ENCODE measurements at places on chromosomes 4 and X. TPM values are rescaled to one million over a fixed set of nuclear protein-coding genes. Genes with fewer than 3 reads are reported as not detected.

DNA sequence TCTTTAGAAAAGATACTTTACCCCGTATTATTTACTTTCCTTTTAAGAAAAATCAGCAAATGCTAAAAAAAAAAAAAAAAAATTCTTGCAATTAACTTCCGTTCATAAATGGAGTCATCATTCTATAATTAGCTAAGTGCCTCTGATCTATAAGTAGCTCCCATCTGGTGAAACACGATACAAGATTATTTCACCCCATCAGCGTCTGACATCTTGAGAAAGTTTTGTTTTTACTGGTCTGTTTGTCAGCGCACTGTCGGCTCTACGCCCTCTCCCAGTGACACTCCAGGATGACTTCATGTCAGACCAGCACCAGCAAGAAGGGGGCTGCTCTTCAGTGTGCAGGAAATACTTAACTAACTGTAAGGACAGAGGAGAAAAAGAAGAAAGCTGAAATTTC is 108.3 kb downstream of the AFAP1 start:
- DNase-seq, result peak; percentile 75

F8A3 gene
- 13.4 TPM for total RNA-seq

DNA sequence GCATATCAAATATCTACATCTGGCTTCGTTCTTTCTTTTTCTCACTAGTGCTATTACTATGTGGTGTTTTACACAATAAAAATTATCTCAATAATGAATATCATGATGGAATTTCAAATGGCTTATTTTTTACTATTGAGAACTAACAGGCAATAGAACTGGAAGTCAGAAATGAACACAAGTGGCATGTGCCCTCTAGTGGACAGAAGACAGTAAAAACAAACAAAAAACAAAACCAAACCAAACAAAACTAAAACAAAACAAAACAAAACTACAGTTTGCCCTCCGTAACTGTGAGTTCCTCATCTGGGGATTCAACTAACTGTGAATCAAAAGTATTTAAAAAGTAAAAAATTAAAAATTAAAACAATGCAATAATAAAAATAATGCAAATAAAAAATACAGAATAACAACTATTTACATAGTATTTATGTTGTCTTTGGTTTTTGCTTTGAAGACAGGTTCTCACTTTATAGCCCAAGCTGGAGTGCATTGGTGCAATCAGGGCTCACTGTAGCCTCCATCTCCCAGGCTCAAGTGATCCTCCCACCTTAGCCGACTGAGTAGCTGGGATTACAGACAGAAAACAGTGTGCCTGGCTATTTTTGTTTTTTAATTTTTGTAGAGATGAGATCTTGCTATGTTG is 195.6 kb upstream of the TACR3 start:
- no peak for DNase-seq

YTHDC1 gene
- 44.4 TPM for total RNA-seq

GRCh38 chr4:116702949-116703348 is 382.4 kb downstream of the TRAM1L1 start:
- no peak for DNase-seq

DMRTC1B gene
- total RNA-seq, result not detected
